CD4-positive, alpha-beta T cell (primary cell): ENCODE measurements at places on chromosomes 13 and 19. TPM values are rescaled to one million over a fixed set of nuclear protein-coding genes. Genes with fewer than 3 reads are reported as not detected.

F2RL3 gene
- not detected for total RNA-seq

ZNF85 gene
- total RNA-seq, result 4.7 TPM

FAAP24 gene
- total RNA-seq, result 0.91 TPM

ZNF112 gene
- total RNA-seq, result not detected

ZNF302 gene
- 12.9 TPM for total RNA-seq

FFAR3 gene
- total RNA-seq, result not detected

ATP4B gene
- not detected for total RNA-seq

ZNF57 gene
- 0.82 TPM for total RNA-seq

STK24 gene
- total RNA-seq, result 82.3 TPM

GRCh38 chr19:14187561-14187960 lies 18.4 kb downstream of the ADGRL1 start:
- no peak for DNase-seq

GRCh38 chr13:87656306-87656705 lies 14.9 kb upstream of the SLITRK5 start:
- DNase-seq, result no peak

DNA sequence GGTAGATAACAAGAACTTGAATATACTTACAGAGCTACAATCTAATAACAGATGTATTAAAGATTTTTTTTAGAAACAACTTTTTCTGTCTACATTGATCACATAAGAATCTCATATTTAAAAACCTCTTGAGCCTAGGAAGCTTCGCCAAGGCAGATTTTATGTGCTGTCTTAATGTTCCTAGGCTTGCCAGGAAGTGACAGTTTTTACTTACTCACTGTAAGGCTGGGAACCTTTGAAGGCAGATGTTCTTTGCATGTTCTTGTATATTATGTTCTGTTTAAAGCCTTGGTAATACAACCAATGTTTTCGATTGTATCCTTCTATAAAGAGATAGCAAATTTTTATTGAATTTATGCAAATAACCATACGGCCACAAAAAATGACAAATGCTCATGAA lies 492.7 kb downstream of the GPC5 start:
- no peak for DNase-seq

GRCh38 chr13:51645761-51646670 lies 61.8 kb downstream of the WDFY2 start:
- DNase-seq, result no peak

DNA sequence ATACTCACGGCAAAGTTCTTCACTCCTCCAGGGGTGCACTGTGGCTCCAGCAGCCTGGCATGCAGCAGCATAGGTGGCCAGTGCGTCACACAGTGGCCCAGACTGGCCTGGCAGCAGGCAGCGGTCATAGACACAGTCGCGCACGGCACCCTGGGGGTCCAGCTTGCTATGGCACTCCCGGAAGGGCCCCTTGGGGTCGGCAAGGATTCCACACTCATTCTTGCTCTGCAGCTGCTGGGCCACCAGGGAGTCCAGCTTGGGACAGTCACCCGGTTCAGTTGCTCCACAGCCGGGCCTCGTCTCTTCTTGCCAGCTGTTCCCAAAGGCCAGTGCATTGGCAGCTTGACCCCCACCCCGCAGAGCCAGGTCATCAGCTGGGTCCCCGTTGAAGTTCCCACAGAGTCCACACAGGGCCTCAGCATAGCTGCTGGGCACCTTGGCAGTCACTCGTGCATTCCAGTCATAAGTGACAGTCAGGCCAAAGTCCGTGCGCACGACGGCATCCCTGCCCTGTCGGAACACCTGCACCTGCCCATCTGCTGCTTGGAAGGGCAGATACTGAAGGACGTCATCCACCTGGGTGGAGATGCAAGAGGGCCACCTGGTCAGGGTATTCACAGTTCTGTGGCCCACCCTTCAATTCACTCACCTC lies 20.6 kb downstream of the FCGBP start:
- no peak for DNase-seq

DNA sequence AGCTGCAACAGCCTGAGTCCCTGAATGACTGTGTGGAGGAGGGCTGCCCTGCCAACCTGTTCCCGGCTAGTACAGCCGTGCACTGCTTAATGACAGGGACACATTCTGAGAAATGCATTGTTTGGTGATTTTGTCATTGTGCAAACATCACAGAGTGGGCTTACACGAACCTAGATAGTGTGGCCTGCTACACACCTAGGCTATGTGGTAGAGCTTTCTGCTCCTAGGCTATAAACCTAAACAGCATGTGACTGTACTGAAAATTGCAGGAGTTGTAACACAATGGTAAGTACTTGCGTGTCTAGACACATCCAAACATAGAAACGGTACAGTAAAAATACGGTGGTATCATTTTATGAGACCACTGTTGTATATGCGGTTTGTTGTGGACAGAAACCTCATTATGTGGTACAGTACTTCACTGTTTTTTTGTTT lies 35.0 kb downstream of the VASP start:
- DNase-seq, result no peak

DNA sequence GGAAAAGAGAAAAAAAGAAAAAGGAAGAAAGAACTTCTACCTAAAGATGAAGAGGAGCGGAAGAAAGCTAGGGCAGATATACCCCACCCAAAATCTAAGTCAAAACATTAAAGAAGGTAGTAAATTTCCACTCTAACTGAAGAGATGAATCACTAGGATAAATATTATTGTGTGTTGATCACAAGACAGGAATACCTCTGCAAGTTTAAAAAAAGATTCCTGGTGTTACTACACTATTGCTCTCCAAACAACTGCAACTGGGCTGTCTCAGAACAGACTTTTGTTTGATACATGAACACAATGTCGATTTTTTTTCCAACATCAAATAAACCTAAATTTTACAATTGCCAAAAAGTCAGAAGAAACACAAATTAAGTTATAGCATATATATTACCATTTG lies 6.8 kb downstream of the HSPH1 start:
- DNase-seq, result no peak

- no peak for DNase-seq
These were observed 8.2 kb downstream of the MTIF3 start for GRCh38 chr13:27442071-27442647.

DNA sequence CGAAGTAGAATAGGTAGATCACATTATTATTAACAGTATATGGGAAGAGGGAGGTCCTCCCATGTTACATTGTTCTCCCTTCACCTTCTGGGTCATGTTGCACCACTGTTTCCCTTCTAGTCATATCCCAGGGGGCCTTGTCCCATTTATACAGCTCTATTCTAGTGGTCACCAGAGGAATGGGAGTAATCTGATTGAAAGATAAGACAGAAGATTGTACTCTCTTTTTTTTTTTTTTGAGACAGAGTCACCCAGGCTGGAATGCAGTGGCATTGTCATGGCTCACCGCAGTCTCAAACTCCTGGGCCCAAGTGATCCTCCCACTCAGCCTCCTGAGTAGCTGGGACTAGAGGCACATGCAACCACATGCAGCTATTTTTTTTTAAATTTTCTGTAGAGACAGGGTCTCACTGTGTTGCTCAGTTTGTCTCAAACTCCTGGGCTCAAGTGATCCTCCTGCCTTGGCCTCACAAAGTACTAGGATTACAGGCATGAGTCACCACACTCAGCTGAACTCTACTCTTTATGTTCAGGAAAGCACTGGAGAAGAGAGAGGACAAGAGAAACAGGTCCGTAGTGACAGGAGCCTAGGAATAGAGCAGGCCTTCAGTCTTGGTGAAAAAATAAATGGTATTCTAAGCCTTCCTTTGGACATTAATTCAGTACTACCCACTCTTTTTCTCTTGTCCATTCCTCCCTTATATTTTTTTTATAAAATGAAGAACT lies 4.3 kb upstream of the ZNF529 start:
- no peak for DNase-seq

DNA sequence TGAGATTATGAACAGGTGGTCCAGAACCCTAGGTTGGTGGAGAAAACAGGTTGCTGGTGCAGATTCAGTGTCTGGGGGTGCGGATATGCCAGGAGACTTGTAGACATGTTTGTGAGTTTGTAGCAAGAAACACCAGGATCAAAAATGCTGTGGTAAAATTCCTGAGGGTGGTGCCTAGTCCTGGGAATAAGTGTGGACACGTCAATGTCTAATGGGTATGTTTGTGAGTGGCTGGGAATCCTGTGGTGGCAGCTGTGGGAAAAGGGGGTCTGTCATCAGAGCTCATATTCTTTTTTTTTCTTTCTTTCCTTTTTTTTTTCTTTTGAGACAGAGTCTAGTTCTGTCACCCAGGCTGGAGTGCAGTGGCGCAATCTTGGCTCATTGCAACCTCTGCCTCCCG lies 7.2 kb downstream of the ZNF708 start:
- no peak for DNase-seq

- DNase-seq, result no peak
These were observed 88.1 kb downstream of the TSHZ3 start for GRCh38 chr19:31261019-31261602.

- DNase-seq, result no peak
These were observed 498 bp downstream of the PROZ start for GRCh38 chr13:113158946-113159345.
